AG04449 (cell line): ENCODE measurements at places on chromosomes 2 and 18.

DNA sequence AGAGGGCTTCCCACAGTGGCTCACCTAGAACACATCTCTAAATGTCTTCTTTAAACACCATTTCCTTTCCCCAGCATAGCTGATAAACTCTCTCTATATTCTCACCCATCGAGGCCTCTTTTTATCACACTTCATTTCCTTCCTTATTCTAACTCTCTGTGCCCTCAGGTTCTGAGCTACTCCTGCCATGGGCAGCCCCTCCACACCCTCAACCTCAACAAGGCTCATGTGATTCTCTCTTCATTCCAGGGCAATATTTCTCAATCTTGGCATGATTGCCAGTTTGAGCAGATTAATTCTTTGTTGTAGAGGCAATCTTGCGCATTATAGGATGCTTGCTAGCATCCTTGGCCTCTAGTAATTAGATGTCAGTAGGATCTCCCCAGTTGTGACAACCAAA is 999.1 kb downstream of the TSN start:
- no peak for DNase-seq

- DNase-seq, result no peak
These were observed 5.7 kb downstream of the CYP26B1 start for GRCh38 chr2:72141881-72142451.

- no peak for DNase-seq
These were observed 789.3 kb upstream of the FAM98A start for GRCh38 chr2:34388446-34388845.

DNA sequence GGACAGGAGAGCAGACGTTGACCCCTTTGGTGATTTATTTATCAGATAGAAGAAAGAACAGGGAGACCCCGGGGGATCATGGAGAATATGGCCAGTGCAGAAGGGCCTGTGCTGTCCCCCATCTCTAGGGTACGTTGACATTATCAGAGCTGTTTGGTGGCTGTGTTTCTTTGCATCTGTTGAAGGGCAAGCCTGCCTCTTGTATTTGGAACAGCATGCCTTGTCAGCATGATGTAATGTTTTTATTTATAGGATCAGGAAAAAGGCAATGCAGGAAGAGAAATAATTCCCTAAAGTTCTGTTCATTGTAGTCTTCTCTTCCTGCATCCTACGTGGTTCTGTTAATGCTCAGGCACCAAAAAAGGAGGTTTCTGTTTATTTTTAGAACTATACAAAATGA is 49.8 kb upstream of the CABYR start:
- no peak for DNase-seq

DNA sequence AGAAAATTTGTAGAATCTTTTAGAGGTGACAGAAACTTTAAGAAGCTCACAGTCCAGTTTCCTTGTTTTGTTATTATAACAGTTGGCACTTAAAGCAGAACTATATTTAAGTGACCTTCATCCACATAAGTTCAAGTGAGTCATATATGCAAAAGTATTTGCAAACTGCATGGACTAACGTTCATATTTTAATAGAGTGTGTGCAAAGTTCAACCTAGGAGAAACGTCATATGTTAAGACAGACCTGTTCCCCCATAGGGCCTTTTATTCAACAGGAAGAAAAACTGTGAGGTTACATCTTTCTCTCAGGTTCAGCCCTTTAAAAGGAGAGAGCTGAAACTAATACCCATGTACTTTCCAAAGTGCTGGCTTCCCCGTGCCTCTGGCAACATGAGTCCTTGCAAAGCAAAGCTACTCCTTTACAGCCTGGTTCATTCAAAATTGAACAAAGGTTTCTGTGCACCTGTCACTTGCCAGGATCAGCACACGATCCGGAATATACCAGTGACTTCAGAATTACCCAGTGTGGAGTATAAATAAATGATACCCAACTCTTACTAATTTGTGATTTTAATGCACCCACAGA is 280.0 kb upstream of the RAB12 start:
- DNase-seq, result peak; percentile 46

GRCh38 chr2:6368281-6368680 is 497.4 kb downstream of the CMPK2 start:
- peak; percentile 41 for DNase-seq

DNA sequence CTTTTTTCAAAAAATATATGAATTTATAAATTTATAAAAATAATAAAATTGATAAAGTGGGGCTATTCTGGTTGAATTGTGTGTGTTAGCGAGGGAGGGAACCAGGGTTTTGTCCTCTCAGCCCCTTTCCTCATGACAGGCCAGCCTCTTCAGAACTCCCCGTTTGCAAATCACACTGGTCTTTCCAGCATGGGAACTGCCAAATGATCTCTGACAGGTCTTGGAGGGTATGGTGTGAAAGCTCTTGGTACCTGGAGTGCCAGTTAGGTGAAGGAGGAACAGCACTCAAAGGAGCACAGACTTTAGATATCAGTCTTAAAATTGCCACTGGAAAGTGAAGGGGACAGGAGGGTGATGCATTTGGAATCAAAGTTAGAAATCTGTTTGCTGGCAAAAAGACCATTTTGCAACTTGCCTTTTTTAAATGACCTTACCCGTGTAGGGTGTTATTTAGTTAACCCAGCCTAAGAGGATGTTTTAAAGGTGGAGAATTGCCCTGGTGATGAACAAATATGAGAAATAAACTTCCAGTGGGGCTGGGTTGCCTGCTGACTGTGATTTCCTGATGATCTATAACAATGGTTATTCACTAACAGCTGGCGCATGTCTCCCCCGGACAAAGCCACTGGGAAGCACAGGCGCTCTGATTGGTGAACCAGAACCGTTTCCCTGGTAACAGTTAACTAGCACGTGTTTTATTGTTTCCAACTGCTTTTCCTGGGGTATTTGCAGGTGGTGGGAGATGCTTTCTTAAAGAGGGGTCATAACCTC is 85.3 kb upstream of the EFEMP1 start:
- peak; percentile 29 for DNase-seq

DNA sequence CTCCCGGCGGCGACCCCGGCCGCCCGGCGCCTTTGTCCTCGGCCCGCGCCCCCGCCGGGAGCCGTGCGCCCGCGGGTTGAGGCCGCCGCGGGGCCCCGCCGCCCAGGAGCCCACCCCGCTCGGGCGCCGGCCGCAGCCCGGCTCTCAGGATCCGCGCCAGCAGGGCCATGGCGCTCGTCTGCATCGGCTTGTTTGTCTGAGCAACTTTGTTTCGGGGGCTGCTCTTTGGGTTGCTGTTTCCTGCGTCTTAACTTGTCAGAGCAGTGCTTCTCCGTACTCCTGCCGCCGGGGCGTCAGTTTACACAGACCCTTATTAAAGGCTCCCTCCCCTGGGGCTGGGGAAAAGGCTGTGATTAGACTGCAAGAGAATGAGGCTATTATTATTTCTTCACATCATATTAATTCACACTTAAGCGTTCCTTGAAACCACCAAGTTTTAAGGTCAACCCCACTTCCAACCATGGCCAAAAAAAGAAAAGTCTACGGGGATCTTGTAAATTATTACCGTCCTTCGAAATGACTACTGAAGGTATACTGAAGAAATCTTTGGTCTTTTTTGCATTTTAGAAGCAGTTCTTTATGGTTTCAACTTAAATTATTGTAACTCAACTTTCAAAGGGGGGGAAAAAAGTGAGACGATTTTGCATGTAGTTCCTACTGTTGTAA is at the start of gene CYP27C1:
TSS of gene CYP27C1 (minus strand) at position 198 of the 666 bp plus-strand sequence. CDS start at position 169, 29 bp downstream.
- no peak for DNase-seq

- no peak for DNase-seq
These were observed 961 bp downstream of the RBM43 start for GRCh38 chr2:151260573-151261230.

- no peak for DNase-seq
These were observed 14.1 kb downstream of the CRIM1 start for GRCh38 chr2:36369716-36370115.

- no peak for DNase-seq
These were observed 19.8 kb downstream of the POU3F3 start for GRCh38 chr2:104873689-104874054.

GRCh38 chr18:75052475-75052874 is 156.5 kb downstream of the PTGR3 start:
- no peak for DNase-seq

DNA sequence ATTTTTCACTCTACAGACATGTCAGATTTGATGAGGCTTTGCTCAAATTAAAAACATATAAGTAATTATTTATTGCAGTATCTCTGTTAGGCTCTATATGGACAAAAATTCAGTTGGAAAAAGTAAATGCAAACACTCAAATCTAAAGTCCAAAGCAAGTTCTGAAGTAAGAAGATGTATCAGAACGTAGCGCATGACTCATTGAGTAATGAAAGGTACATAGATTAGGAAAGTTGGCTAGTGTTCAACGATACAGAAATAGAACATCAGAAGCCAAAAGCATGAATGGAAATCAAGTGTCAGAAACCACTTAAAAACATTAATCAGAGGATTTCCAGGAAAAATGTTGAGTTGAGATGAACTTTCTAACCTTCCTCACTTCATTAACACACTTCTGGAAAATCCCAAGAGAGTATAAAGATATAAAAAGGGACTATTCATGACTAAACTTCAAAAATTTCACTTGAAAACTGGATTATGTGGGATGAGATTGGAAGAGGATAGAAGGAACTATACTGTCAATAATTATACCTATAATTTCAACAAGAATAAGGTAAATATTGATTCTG is 494.1 kb downstream of the LRRTM4 start:
- no peak for DNase-seq

GRCh38 chr18:76741346-76741745 is 81.0 kb upstream of the ZNF236 start:
- no peak for DNase-seq

GRCh38 chr2:32632089-32632488 is 4.2 kb downstream of the TTC27 start:
- DNase-seq, result peak; percentile 34

GRCh38 chr2:157150747-157151146 is 106.8 kb upstream of the GALNT5 start:
- no peak for DNase-seq

DNA sequence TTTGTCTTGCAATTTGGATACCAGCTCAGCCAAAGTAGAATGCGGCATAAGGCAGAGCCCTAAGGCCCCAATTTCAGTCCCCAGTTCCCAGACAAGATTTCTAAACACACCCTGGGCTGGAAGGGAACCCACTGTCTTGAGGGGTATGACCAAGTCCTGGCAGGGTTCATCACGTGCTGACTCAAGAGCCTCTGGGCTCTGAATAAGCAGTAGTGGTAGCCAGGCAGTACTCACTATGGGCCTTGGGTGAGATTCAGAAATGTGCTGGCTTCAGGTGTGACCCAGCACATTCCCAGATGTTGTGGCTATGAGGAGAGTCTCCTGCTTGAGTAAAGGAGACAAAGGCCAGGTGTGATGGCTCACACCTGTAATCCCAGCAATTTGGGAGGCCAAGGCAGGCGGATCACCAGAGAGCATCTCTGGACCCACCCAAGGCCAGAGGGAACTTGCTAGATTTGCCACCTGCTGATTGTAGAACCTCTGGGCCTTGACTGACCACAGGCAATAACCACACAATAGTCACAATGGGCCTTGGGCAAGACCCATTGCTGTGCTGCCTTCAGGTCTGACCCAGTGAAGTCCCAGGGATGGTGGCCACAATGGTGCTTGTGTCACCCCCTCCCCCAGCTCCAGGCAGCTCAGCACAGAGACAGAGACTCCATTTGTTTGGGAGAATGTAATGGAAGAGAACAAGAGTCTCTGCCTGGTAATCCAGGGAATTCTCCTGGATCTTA is 74.9 kb downstream of the ATL2 start:
- no peak for DNase-seq

GRCh38 chr2:105615305-105615704 is 129.4 kb upstream of the NCK2 start:
- DNase-seq, result no peak

- no peak for DNase-seq
These were observed 23.7 kb upstream of the DNAH6 start for GRCh38 chr2:84492571-84492970.

DNA sequence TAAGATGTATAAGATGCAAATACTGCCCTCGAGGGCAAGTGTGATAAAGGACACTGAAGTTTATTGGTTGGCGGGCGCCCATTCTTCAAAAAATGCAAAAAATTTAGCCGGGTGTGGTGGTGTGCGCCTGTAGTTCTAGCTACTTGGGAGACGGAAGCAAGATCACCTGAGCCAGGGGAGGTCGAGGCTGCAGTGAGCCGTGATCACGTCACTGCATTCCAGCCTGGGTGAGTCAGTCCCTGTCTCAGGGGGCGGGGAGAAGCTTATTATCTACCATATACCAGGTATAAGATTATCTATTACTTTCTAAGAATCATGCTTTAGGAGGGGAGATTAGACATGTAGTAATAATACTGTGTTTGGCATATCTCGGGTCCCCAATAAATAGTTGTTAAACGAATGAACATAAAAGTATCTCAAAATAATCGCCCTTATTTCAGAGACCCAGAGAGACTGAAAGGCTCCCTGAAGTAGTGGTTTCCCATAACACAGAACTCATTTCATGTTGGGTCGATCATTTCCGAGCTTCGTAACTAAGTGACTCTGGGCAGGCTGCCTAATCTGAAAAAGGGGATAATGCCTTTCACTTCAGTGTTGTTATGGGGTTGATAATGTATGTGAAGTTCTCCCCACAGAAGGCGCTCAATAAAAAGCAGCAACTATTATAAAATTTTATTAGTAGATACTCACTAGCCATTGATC is 1.2 kb upstream of the SELENOI start:
- DNase-seq, result no peak

GRCh38 chr2:174544156-174544555 is 53.4 kb downstream of the WIPF1 start:
- DNase-seq, result no peak

DNA sequence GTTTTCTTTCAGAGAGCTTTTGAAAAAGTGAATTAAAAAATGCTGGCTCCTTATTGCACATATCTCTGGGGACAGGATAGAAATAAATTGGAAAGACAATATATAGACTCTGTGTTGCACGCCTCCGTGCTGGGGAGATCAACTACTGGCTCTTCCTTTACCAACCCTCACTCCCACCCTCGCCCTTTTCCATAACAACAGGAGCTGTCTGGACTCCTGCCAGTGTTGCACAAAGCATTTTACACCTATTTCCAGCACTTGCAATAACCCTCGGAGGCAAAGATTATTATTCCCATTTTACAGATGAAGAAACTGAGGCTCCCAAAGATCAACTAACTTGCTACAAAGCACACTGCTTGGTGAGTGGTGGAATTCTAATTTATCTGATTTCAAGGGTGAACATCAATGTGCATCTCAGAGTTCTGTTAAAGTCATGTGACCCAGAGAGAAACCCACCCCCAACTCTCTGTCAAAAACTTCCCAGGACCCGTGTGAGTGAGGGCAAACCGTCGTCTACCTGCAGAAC is 4.2 kb downstream of the CREG2 start:
- no peak for DNase-seq

DNA sequence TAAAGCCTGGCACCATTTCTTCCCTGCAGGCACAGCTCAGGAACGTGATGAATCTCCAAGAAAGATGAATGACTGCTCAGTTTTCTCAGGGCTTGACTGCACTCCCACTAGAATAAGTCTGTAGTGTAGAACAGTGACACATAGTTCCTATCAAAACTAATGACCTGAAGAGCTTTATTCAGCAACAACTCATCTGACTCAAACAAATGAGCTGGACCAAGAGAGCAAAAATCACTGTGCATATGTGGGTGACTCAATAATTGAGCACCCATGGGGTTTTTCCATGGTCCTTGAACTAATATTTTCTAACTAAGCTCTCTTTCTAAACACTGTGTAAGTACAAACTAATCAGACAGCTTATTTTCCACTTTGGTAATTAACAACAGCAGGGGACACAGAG is 61.1 kb upstream of the XDH start:
- DNase-seq, result peak; percentile 56

- no peak for DNase-seq
These were observed 68.2 kb downstream of the TBC1D8 start for GRCh38 chr2:101082998-101083397.
